ENCODE measurements at places on chromosomes 2 and 18.
A peak's percentile ranks its signal among the peaks of the same experiment; 100 is the strongest.

- no peak for DNase-seq
Observed at GRCh38 chr2:45283764-45284620, 274.7 kb upstream of the SIX2 start.

DNA sequence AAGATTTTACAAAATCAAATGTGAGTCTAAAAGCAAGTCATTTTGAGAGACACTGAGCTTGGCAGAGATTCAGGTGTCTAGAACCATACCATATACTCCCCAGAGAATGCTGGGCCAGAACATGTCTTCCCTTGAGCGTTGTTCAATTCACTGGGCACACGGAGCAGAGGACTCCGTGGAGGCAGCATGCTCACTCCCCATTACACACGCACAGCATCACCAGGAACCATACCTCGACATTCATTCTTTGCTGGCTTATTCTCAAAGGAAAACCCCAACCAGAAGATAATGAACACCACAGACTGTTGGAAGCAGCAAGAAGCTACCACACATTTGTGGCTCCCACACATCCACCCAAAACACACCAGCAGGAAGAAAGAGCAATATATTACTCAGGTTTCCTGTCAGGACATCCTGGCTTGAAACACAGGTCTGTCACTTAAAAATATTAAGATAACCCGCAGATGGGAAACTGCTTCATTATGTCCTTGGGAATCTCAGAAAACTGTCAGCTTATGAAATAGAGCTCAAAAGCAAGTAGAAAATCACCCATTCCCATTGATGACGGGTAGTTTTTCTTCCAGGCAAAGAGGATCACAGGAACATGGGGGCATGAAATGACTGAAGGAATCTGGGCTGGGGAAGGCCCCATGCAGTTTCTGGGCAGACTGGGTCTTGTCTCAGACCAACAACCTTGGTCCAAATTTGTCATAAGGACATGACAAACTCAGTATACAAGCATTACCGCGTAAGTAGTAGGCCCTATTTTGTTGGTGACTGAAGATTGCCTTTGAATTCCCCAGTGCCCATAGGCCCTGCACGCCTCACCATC lies 46.4 kb downstream of the PCBP1 start:
- peak; percentile 54 for DNase-seq

GRCh38 chr2:74537140-74537539 lies 7.4 kb downstream of the HTRA2 start:
- DNase-seq, result no peak

DNA sequence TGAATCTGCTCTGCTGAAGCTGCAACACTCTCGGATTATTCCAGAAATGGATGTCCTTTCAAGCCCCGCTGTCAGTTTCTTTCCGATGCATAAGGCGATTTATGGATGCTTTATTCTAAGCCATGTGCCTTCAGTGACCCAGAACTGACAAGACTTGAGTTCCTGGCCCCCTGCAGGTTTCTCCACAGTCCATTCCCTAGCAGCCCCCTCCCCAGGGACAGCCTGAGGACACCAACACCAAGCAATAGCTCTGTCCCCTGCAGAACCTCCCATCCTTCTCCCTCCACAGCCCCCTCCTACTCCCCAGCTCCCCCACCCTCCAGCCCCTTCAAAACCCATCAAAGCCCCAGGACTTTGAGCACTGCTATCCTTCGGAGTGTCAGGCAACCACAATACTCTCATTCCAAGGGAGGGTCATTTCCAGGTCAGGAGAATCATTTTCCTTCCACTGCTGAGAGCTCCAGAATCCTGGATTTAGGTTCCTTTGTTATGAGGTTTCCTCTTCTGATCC lies 24.6 kb upstream of the SPP2 start:
- DNase-seq, result no peak

DNA sequence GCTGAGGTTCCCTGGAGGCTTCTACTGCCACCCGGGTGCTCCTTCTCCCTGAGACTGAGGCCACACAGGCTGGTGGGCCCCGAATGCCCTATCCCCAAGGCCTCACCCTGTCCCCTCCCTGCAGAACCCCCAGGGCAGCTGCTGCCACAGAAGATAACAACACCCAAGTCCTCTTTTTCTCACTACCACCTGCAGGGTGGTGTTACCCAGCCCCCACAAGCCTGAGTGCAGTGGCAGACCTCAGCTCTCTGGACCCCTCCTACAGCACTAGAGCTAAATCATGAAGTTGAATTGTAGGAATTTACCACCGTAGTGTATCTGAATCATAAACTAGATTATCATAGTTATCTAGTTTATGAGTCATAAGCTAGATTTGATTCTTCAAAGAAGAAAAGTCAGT lies 7.3 kb upstream of the CENPA start:
- no peak for DNase-seq

GRCh38 chr2:160838147-160838546 lies 322.1 kb upstream of the TANK start:
- DNase-seq, result no peak

DNA sequence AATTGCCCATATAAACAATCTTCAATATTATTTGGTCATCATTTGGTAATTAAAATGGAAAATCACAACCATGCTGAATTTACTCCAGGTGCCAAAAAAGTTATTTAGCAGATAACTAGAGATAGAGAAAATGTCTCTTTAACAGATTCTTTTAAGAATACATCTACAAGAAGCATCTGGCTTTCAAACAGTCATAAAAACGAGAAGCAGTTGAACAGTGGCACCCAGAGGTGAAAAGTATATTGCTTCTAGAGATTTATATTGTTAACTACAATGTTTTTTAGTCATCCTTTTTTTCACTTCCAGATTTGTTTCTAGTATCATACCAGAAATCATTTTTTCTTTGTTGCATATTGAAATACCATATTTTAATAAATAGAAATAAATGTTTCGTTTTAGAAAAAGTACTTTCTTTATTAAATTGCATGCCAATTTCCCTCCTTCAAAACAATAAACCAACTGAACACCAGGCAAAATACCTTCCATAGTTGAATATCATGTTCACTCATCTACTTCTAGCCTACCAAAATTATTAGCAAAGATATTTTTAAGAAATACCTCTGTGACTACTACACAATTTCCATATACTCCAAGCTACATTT lies 65.4 kb upstream of the HNRNPA3 start:
- DNase-seq, result peak; percentile 68

DNA sequence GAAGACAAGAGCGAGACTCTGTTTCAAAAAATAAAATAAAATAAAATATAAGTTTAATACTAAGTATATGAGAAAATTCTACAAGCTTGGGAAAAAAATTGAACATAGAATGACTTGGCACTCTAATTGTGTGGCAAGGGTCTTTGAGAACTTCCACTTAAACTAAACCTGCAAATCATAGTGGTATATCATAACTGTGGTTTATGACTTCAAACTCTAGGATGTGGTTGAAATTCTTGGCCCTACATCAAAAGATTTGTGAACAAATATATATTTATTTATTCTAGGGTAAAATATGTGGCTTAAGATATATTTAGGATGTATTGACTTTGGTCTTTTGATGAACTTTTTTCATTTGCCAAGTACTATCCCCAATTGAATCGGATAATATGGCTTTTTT lies 3.1 kb upstream of the FAM171B start:
- no peak for DNase-seq

DNA sequence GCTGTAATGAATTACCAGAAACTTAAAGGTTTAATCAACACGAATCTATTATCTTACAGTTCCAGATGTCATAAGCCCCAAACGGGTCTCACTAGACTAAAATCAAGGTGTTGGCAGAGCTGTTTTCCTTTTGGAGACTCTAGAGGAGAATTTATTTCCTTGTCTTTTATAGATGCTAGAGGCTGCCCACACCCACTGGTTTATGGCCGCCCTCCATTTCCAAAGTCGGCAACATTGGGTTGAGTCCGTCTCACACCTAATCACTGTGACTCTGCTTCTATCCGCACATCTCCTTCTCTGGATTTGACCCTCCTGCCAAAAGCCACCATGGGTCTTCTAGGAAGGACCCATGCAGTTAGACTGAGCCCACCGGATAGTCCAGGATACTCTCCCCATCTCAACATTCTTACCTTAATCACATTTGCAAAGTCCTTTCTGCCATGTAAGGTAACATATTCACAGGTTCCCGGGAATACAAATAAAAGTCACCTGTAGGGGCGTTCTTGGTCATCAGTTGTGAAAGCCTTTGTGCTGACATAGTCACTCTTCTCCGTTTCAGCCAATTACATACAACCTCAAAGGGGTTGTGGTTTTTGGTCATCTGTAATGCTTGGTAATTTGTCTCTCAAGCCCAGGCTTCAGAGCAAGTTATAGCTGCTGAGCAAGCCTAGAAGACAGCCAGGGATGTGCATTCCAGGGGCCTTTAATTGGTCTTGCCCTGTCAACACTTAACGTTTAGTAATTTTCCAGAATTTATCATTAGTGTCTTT lies 179.4 kb downstream of the ANTXR1 start:
- DNase-seq, result no peak

GRCh38 chr18:22045221-22045918 lies 124.0 kb upstream of the GATA6 start:
- DNase-seq, result no peak

DNA sequence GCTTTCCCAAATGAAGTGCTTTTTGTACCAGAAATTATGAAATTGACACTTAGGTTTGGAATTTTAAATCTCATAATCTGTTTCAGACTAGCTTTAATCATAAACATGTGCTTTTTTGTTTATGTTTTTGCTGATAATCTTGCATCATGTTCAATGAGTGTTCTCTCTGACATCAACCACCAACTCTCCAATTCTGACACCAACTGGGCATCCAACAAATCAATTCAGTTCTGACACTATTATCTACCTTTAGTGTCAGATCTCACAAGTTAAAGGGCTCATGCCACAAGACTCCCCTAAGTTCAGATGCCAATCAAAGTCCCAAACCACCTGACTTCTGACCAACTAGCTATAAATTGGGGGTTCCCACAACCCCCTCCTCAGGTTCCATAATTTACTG lies 19.6 kb downstream of the PELI1 start:
- DNase-seq, result no peak

DNA sequence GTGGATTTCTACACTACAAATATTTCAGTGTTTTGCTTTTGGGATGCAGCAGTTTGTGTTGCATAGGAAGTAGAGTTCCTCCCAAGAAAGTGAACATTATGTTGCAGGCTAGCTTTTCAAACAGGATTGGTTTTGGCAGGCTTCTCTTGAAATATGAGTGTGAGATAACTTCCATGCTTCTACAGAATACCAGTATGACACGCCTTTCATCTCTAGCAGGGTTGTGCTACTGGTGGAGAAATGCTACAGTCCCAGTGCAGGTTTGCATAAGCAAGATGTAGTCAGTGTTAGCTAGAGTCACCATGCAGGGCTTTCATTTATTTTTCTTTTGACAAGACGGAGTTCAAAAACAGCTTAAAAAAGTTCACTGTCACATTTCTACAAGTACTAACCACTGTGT lies 17.1 kb upstream of the CAVIN2 start:
- no peak for DNase-seq

- DNase-seq, result no peak
Observed at GRCh38 chr2:46862514-46862913, 53.1 kb downstream of the MCFD2 start.

DNA sequence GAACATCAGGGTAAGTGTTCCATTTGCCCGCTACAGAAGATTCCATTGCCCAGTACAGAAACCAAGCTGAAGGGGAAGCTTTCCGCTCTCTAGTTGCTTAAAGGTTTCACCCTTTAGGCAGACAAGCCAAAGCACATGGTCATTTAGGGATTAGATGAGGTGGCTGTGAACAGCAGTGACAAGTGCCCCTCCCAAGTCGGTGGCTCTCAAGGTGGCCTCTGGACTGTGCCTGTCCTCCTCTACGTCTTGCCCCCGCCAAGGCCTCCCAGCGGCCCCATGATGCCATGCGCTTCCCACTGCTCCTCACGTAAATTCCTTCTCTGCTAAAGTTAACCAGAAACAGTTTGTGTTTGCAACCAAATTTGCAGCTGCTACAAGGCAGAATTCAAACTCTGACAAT lies 24.2 kb upstream of the PTPN4 start:
- no peak for DNase-seq

- DNase-seq, result no peak
Observed at GRCh38 chr2:202642567-202642966, 7.8 kb downstream of the FAM117B start.

GRCh38 chr2:38788306-38788705 lies 10.3 kb downstream of the GEMIN6 start:
- no peak for DNase-seq

- DNase-seq, result no peak
Observed at GRCh38 chr2:238938003-238938400, 90.1 kb downstream of the TWIST2 start.

DNA sequence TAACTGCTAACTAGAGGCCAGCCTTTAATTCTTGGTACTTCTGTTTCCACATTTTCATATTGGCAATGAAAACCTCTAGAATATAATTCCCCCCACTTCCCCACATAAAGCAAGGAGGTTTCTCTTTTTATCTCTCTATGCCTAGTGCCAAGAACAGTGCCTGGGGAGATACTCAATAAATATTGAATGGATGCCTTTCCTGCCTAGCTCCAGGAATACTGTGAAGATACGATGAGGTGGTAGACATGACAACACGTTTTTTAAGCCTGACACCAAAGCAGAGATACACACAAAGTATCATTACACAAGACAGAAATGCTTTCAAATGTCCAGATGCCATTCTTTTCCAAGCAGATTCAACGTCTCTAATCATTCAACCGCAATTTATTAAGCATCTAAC lies 535.5 kb downstream of the XIRP2 start:
- no peak for DNase-seq

- no peak for DNase-seq
Observed at GRCh38 chr2:11617984-11618707, 51.8 kb downstream of the NTSR2 start.

- DNase-seq, result no peak
Observed at GRCh38 chr2:213189001-213189899, 37.8 kb upstream of the IKZF2 start.

- DNase-seq, result no peak
Observed at GRCh38 chr2:24448797-24449196, 42.3 kb upstream of the NCOA1 start.

DNA sequence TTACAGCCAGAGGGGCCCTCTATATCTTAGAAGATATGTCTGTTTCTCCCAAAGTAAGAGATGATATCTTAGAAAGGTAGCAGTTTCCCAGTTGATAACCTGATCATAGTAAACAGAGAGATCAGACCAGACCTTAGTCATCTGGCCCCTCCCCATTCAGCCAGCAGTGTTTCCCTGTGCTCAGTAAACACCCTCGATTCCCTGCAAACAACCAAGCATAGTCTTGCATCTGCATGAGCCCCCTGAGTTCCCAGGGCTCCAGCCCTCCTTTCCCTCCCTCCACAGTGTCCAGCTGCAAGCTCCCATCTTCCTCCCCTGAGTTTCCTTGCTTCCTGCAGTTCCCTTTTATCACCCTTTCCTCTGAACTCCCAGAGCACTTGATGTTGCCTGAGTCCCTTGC lies 20.3 kb downstream of the NRP2 start:
- DNase-seq, result no peak

GRCh38 chr2:96591494-96591893 lies 46.6 kb downstream of the KANSL3 start:
- DNase-seq, result no peak

DNA sequence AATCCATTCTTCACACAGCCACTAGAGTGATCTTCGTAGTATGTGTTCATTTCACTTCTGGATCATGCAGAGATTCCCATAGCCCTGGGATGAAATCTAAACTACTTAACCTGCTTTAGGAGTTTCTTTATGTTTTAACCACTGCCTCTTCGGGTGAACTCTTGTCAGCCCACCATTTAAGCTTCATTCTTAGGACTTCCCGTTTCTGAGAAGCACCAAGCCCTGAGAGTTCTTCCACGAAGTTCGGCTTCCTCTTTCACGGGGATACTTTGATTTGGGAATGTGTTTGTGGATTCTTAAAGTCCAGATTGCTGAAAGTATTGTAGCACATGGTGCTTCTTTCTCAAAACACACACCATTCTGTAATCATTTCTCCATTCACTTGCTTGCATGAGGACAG lies 205.0 kb downstream of the UBE2E3 start:
- DNase-seq, result no peak

Measured in NCI-H1105 treated with DMSO at 0.1 percent for 48 hours (cell line).